Stimulated activated memory B cell treated with anti-CD40 and anti-IgM and Interleukin-4, amounts not matched to agents 10 μg/mL and 1 μg/mL and 100 μg/mL, for 72 hours (primary cell): ENCODE measurements at places on chromosomes 2 and 18.

DNA sequence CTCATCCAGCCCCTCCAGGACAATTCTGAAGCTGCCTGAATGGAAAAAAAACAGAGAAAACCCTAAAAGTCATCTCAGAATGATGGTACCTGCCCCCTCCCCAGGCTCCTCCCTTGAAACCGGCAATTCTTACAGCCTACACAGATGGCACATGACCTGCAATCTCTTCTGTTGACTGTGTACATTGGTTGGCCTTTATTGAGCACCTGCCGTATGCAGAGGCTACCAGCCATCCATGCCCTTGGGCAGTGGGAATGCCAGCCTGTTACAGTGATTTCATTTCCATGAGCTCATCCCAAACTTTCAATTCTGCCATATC is 57.1 kb downstream of the EMX1 start:
- peak; percentile 21 for ATAC-seq
- no peak overlapping the region for H3K27ac ChIP-seq
- H3K27me3 ChIP-seq = no peaks in the 10 kb centered on the region
- H3K36me3 ChIP-seq = peaks cover 6% of the 10 kb centered on the region

DNA sequence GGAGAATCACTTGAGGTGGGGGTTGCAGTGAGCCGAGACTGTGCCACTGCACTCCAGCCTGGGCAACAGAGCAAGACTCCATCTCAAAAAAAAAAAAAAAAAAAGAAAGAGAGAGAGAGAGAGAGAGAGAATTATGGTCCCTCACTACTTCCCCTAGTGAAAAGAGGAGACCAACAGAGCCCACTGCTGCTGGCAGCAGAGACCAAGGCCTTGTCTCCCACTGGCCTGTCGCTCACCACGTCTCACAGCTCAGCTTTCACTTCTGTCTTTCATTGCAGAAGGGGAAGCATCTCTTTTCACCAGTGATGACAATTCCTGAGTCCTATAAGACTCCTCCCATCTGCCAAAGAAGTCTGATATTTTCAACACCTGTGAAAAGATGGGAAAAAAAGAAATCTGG is 81.3 kb downstream of the CLHC1 start:
- peak; percentile 89 for ATAC-seq
- H3K4me3 ChIP-seq = no peak overlapping the region
- peaks cover 47% of the 10 kb centered on the region for H3K4me1 ChIP-seq
- H3K27ac ChIP-seq = peak overlapping the region; percentile 70
- H3K36me3 ChIP-seq = no peaks in the 10 kb centered on the region
- no peaks in the 10 kb centered on the region for H3K27me3 ChIP-seq

DNA sequence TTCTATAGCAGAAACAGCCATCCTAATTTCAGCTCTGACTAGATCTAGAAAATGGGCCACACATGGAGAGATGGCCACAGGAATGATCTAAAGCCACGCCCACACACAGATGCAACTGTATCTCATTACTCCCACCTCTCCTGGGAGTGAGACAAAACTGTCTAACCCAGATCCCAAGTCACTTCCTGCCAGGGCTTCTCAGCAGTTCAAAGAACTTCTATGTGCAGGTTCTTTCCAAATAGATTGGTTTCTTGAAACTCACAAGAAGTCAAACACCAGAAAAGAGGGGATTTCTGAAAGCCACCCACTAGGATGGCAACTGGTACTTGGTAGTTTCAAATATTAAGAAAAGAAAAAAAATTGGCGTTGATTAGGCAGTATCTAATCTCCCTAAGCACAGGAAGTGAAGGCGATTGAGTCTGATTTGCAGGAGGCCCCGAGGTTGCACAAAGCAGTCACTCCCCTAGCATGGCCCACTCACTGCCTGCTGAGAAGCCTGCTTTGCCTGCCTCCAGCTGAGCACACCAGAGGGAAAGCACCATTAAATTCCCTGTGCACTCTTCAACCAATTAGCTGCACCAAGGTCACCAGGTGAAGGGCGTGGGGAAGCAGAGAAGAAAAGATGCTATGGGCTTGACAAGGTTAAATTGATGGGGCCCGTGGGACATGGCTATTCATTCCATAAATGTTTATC is 51.1 kb downstream of the PAPOLG start:
- H3K36me3 ChIP-seq = peaks cover 4% of the 10 kb centered on the region
- peak overlapping the region; percentile 4 for H3K4me3 ChIP-seq
- H3K27ac ChIP-seq = peak overlapping the region; percentile 82

- ATAC-seq = no peak
- H3K4me3 ChIP-seq = no peak overlapping the region
- H3K27ac ChIP-seq = no peak overlapping the region
- no peaks in the 10 kb centered on the region for H3K27me3 ChIP-seq
- H3K4me1 ChIP-seq = no peaks in the 10 kb centered on the region
Measured at GRCh38 chr2:139631966-139632365, 851.8 kb upstream of the NXPH2 start.

DNA sequence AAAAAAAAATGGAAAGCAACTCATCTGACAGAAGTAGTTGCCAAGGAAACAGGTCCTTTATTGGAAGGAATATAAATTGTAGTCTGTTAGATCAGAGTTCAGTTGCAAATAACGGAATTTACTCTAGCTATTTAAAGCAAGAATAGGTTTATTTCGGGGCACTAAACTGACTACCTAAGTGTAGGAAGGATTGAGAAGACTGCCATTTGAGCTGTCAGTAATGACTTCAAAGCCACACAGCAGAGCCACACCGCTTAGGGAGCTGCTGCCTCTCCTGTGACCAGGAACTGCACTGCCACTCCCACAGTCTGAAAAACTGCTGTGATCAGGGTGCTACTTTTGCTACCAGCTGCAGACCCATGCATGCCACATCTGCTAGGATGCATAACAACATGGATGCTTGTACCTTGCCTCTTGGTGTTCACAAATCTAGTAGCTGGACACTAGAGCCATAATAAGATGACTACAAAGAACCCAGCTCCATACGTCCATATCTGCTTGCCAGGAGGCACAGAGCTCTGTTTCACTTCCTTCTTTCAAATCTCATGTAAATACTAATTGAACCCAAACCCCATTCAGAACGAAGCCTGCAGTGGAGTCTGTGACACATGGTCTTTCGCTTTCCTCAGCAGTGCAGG is 2.2 kb downstream of the DSG2 start:
- H3K27me3 ChIP-seq = peaks cover 50% of the 10 kb centered on the region
- no peak overlapping the region for H3K4me3 ChIP-seq
- no peaks in the 10 kb centered on the region for H3K36me3 ChIP-seq
- peak; percentile 14 for ATAC-seq

GRCh38 chr2:231563378-231563961 is 29.2 kb upstream of the TEX44 start:
- H3K27me3 ChIP-seq = no peaks in the 10 kb centered on the region
- ATAC-seq = peak; percentile 64
- H3K4me3 ChIP-seq = no peak overlapping the region

DNA sequence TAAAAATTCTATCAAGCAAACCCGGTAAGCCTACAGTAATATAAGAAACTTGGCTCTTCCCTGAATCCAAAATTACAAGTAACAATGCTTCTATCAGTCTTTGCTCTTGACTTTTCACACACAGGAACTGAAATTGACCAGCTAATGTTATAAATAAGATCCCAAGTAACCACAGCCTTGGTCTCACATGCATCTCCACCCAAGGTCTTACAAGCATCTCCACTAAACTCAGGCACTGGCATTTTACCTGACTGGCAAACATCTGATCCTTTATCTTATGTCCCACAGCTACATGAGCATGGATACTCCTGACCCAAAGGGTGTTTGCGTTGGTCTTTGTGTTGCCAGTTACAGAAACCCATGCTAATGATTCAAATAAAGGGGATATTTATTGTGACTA is 302.3 kb upstream of the EPHA4 start:
- no peak for ATAC-seq
- H3K4me3 ChIP-seq = no peak overlapping the region
- H3K4me1 ChIP-seq = no peaks in the 10 kb centered on the region
- no peaks in the 10 kb centered on the region for H3K36me3 ChIP-seq
- no peak overlapping the region for H3K27ac ChIP-seq

GRCh38 chr2:98804736-98805135 is 73.8 kb upstream of the MGAT4A start:
- H3K36me3 ChIP-seq = no peaks in the 10 kb centered on the region
- H3K4me1 ChIP-seq = no peaks in the 10 kb centered on the region
- H3K27me3 ChIP-seq = peaks cover 14% of the 10 kb centered on the region
- H3K4me3 ChIP-seq = no peak overlapping the region
- no peak for ATAC-seq

DNA sequence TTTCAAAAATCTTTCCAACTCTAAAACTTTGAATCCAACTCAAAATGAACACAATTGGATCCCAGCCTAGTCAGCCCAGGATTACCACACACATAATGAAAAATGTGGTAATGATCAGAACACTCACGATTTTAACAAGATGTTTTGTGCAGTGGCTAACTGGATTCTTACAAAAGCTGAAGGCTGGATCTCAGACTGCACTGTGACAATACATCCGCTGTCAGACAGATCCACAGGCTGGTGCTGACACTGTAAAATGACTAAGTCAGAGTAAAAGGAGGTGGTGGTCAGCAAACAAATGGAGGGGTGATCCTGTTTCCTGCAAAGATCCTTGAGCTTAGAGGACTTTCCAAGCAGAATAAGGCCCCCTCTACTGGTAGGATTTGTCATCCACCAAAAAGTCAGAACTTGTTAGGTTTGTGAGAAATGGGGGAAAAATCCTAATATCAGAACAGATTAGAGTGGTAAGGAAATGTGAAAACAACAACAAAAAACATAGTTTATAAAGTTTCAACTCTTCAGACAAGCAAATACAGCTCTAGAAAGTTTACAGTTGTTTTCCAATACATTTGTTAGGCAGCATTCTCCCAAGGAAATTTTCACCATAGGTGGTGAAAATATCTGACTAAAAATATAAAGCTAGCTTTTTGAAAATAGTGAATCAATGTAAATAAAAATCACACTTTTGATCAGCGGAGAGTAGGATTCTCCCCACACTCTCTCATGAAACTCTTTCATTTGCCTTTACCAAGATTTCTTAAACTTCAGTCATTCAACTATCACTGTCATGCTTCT is 211.9 kb downstream of the AGPS start:
- no peak for ATAC-seq
- H3K36me3 ChIP-seq = peaks cover 6% of the 10 kb centered on the region
- H3K4me1 ChIP-seq = no peaks in the 10 kb centered on the region
- H3K27ac ChIP-seq = no peak overlapping the region
- H3K4me3 ChIP-seq = no peak overlapping the region

DNA sequence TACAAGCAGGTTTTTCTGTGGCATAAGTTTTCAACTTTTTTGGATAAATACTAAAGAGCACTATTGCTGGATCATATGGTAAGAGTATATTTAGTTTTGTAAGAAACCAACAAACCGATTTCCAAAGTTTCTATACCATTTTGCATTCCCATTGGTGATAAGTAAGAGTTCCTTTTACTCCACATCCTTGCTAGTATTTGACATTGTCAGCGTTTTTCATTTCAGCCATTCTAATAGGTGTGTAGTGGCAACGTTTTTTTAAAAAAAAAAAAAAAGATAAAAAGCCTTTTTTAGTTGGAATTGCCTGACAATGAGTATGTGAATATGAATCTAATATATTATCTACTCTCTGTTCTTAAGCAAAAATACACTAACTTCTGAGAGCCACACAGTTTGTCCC is 185.9 kb downstream of the AGPS start:
- no peak overlapping the region for H3K27ac ChIP-seq
- H3K4me3 ChIP-seq = no peak overlapping the region
- no peaks in the 10 kb centered on the region for H3K4me1 ChIP-seq
- no peaks in the 10 kb centered on the region for H3K36me3 ChIP-seq

DNA sequence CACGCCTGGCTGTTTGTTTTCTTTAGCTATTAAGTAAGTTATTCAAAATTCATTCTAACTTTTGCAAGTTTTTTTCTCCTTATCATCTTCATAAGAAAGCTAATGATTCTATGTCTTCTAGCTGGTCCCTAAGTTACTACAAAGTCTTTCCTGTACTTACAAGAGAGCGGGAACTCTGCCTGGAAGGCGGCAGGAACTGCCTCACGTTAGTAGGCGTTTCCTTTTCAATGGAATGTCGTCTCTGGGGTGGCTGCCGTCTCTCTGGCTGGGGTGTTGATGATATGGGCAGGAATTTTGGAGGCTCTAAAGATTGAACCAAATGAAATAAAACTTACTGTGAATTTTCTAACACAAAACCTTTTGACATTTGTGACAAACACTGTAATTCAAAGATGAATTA is 55.5 kb downstream of the PRELID3A start:
- no peak for ATAC-seq
- no peaks in the 10 kb centered on the region for H3K27me3 ChIP-seq
- H3K27ac ChIP-seq = no peak overlapping the region
- H3K36me3 ChIP-seq = no peaks in the 10 kb centered on the region
- H3K4me1 ChIP-seq = no peaks in the 10 kb centered on the region

DNA sequence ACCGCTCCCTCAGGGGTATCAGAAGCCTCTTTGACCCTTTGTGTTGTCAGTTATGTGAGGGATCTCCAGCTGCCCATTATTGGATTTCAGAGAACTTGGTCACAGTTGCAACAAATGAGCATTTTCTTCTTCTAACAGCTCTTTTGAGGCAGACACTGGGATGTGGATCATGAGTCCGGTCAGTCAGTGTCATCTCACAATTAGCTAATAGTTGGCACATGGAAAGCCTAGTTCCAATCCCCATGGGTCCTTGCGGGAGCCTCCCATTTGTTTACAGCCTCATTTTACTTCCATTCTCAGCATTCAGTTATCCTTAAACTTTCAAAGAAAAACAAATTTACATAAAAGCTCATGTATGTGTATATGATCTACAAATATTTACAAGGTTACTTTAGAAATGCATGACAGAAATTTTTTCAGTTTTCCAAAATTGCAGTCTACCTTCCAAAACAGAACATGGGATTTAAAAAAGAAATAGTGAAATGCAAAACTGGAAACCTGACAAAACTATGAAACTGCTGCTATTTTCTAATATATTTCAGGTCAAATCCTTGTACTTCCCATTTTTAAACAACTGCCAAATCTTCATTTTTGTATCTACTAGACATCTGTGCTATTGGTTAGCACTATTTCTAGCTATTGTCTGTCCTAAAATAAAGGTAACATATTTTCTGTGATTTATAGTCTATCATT is 547.1 kb upstream of the ZEB2 start:
- no peaks in the 10 kb centered on the region for H3K27me3 ChIP-seq
- H3K4me3 ChIP-seq = no peak overlapping the region
- no peaks in the 10 kb centered on the region for H3K4me1 ChIP-seq

DNA sequence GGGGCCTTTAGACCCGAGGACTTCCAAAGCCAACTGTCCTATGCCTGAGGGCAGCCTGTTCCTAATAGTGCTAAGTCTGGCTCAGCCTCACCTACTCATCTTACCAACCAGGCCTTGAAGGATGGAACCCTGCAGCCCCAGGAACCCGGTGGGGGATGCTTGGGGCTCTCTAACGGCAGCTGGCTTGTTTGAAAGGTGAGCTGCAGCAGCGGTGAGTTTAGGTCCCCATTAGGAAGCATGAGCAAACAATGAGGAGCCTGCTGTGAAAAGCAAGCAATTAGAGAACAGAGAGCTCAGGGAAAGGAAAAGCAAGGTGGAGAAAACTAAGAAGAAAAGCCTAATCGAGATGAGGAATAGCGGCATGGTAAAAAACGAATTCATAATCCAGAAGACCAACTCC is 39.9 kb downstream of the SP110 start:
- no peak overlapping the region for H3K4me3 ChIP-seq
- no peaks in the 10 kb centered on the region for H3K4me1 ChIP-seq
- no peak for ATAC-seq
- peaks cover 89% of the 10 kb centered on the region for H3K36me3 ChIP-seq
- H3K27me3 ChIP-seq = no peaks in the 10 kb centered on the region
